ENCODE measurements at places on chromosomes 12 and 14.

DNA sequence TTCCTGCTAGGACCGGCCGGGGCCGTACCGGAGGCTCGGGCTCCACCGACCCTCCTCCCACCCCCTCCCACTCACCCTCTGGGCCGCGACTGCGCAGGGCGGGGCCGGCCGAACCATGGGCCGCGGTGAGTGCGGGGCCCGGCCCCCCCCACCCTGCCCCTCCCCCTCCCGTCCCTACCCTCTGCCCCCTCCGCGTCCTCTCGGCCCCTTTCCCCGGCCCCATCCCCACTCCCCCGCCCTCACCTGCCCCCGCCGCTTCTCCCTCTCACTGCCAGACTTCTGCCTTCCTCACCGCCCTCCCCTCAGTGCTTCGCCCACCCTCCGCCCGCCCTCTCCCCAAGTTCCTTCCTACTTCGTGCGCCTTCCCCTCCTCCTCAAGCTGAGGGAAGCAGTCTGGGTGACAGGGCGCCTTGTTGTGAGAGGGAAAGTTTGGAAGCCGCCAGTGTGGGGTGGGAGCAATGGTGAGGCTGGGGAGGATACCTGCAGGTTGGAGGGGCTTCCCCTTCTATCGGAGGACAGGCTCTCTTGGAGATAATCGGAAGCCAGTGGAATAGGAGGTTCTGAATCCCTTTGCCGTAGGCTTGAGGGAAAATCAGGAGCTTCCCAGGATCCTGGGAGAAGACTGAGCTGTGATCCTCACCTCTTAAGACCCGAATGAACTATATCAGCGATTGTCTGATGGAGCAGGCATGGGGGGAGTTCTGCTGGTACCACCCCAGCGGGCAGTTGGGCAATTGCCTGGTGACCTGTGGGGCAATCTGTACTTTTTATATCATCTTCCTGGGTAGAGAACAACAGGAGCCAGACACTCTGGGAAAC lies 472 bp downstream of the MBD6 start:
- DNase-seq = peak; percentile 62

DNA sequence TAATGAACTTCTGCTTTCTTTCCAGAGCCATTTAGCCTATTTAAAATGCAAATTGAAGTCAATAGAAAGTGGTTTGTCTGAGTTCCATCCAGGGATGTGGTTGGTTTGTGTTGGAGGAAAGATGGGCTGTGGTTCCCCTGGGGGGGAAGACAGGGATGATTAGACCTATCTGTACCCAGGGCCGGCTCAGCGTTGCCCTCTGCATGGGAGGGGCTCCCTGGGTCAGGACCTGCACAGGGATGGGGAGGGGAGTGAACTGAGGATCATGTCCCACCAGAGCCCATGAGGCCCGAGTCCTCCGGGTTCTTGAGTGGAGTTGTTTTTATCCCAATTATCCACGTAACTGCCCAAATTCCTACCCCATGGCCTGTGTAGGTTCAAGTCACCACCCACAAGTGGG lies 76.9 kb upstream of the SFSWAP start:
- no peak for DNase-seq

DNA sequence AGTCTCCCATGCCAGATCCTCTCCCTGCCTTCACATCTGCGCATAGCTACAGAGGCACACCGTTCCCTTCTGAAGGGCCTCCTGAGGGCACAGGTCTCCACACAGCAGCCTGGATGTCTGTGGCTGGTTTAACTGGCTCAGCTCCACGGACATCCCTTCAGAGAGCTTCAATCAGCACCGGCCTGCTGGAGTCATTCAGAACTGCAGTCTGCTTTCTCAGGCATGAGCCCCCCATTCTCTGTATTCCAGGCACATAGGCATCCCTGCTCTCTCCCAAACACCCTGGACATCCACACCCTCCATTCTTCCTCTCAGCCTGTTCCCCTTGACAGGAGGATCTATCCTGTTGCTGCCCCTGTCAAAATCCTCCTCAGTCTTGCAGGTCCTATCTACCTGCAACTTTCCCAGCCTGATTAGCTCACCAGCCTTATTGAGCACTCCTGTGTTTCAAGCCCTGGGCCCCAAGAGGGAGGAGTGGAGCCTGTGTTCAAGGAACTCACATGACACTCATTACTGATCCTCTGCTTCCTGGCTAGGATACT lies 2.9 kb upstream of the DHRS2 start:
- no peak for DNase-seq

GRCh38 chr14:104887623-104888488 lies 22.8 kb downstream of the CEP170B start:
- DNase-seq = no peak

DNA sequence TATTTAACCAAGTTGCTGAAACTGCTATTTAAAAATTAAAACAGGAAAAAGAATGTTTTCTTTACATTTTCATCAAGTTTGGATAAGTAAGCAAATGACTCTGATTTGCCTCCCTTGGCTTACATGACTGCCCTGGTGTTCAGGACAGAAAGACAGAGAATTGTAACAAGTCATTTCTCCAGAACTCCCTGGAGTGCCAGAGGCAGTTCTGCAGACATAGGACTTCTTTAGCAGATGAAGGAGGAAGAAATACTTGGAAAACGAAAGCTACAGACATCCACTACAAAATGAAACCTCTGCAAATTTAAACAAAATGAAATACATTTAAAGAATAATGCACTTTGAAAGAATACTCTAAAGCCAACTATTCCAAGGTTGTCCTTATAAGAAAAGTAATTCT lies 253.9 kb downstream of the LRFN5 start:
- no peak for DNase-seq

DNA sequence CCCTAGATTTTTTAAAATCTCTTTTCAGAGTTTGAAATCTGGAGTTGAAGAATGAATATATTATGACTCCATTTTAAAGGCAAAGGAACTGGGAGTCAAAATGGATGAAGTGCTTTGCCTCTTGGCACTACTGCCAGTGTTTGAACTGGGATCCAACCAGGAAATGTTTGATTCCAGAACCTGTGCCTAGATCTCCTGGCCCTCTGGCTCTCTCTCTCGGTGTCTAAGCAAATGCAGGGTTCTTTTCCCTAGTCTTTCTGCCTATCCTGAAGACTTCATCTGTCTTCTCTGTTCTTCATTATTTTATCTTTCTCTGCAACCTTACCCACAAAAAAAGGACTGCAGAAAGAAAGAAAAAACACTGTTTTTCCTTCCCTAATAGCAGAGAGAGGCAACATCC lies 17.0 kb downstream of the BTG1 start:
- DNase-seq = no peak

- DNase-seq = no peak
Observed at GRCh38 chr12:123078120-123078465, 72.8 kb downstream of the PITPNM2 start.

GRCh38 chr12:109154451-109155438 lies 38.4 kb downstream of the ACACB start:
- peak; percentile 76 for DNase-seq

GRCh38 chr14:95681153-95681552 lies 5.1 kb upstream of the TCL1B start:
- no peak for DNase-seq

GRCh38 chr12:101204602-101205304 lies 5.3 kb downstream of the SLC5A8 start:
- no peak for DNase-seq

DNA sequence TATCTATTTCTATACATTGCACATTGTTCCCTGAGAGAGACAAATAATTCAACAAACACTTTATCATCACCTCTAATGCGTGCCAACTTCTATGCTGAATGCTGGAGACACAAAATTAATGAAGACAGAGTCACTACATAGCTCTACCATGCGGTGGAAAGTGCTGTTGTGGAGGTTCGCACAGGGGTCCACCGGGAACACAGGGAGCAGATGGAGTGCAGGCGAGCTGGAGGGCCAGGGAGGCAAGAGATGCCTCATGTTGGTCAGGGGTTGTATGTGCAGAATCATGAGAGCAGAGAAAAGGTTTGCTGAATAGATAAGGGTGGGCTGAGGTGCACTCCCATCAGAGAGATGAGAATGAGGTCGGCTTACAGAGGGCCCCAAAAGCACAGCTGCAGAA lies 25.2 kb downstream of the FAM234B start:
- DNase-seq = no peak

DNA sequence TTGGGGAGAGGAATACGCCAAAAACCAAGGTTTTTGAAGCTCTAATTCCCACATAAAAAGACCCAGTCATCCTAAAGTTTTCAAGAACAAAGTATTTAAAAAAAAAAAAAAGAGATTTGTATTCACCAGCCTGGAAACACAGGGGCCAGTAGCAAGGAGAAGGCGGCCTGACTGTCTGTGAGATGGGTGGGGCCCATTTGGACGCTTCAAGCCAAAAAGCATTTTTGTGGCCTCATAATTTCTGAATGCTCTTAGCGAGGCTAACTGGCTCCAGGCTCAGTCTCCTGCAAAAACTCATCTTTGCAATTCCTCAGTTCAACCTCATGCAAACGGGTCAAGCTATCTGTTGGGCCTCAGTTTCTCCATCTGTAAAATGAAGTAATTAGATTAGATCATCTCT lies 514.1 kb downstream of the MED13L start:
- no peak for DNase-seq

DNA sequence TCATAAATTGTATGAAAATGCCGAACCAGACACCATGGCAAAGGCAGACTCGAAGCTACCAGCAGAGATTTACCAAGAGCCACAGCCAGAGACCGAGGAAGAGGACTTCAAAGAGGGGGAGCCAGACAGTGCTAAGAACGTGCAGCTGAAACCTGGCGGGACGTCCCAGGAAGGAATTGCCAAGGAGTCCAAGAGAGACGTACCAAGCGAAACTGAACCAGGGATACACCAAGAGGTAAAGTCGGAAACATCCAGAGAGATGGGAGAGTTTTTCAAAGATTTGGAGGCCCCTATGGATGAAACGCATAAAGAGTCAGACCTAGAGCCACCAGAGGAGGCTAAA lies 294 bp downstream of the SAMD15 start:
- DNase-seq = no peak

GRCh38 chr14:104337351-104337750 lies 199.0 kb downstream of the KIF26A start:
- DNase-seq = no peak

DNA sequence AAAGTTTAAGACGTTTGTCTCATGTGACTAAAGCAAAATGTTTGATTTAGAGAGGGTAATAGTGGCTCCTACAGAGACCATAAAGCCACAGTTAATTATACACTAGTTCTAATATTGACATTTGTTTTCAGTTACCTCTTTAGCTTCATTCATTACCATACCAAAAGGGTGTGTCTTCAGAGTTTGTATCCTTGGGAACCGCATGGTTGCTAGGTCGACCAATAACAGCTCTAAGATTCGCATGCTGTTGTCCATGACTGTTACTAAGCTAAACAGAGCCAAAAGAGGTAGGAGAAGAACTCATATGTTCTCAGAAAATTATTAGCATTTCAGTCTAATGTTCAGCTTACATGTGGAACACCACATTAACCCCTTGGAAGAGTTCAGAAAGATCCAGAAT lies 36.2 kb upstream of the ETNK1 start:
- no peak for DNase-seq

DNA sequence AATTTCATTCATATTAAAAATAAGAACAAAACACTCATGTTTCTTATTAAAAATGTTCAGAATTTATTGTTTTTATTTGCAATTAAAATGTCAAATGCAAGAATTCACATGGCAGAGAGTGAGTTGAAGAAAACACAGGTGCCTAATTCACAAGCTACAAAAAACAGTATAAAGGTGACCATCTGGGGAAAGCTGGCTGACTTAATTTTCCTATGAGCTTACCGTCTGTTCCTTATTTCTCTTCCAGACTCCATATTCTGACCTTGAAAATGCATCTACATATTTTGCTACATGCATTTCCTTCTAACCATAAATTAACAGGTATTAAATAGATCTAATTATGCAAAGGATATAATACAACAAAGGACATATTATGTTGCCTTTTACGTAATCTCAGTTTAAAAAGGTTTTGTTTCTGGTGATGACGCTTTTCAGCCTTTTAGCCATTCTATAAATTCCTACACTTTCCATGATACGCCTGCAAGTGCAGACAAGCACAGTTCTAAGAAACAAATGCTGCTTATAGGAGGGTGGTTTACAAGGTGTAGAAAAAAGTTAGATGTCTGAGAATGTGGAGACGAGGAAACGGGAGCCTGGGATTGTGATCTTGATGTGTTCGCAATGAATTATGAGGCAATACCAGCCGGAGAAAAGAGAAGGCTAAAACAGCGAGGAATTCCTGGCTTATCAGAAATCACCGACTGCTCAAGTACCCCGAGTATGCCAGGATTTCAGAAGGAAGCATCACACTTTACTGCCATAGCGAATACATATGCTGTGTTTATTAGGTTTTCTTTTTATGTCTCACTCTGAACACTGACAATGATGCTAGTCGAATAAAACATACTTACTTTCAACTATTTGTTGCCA lies 24.6 kb downstream of the LIN7A start:
- DNase-seq = no peak

DNA sequence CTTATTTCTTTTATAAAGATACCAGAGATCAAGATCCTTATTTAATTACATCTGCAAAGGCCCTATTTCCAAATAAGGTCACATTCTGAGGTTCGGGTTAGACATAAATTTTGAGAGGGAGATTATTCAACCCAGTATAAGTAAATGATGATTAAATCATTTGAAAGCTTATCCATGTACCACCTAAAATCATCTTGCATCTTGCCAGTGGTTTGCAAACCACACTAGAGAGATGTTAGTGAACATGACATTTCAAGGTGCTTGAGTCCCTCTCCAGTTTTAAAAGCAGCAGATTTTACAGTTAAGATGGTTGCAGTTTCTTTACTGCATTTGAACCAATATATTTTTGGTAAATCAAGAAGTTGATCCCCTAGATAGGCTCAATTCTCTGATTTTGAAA lies 49.9 kb upstream of the TMPO start:
- DNase-seq = no peak

DNA sequence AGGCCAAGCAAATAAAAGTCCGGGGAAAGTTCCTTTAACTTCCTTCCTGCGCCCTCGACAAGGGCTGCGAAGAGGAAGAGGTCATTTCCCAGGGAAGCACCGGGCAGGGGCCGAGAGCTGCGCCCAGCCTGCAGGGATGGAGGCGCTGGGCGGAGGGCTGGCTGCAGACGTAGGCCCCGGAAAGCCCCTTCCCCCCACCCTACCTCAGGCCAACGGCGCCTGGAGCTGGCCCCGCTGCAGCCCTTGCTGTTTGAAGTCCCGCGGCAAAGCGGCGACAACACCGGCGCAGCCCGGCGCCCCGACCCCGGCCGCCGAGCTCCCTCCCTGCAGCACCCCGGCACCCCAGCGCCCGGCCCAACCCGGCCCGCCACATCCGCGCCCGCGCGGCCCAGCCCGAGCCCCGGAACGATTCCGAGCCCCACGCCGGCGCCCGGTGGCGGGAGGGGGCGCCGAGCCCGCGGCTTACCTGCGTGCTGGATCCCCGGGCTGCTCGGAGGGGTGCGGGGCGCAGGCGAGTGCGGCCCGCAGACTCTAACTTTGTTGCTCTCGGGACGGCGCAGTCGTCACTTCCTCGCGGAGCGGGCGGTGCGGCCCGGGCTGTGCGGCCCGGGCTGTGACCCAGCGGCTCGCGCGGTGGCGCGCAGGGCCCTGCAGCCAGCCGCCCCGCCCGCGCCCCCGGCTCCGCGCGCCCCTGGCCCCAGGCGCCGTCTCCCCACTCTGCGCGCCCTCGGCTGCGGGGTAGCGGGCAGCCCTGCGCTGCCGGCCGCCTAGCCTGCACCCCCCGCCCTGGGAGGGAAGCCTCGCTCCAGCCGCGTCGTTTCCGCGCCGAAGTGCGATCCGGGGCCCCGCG lies 64.8 kb upstream of the PTGR2 start:
- DNase-seq = no peak
